ENCODE measurements at places on chromosomes 2 and 18.

GRCh38 chr18:68764016-68764415 is 33.9 kb upstream of the CCDC102B start:
- DNase-seq = no peak

DNA sequence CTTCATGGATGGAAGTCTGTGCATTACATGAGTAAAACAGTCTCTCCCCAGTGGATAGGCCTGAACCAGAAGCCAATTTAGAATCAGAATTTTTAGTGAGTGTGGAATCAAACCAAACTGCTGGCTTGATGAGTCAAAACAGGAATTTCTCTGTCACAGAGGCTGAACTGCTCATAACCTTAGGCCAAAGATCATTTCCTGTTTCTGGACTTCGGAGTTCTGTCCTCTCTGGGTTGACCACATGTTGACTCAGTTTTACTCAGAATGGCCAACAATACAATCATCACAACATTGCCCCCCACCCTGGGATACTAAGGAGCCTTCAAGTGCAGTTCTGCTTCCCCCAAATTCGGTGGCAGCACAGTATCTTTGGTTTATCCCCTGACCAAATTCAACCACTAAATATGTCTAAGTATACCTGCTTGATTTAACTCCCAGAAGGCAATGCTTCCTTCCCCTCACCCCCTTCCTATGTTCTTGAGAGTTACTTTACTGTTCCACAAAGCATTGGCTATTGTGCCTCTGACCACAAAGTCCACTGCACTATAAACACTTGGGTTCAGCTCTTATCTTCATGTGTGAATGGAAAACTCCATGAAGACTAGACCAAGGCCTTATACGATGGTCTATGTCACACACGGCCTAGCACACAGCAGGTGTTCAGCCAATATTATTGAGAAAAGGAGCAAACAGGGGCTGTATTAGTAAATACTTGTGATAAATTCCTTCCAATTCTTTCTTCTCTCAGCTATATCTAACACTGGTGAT is 67.8 kb downstream of the NXPH2 start:
- no peak for DNase-seq

DNA sequence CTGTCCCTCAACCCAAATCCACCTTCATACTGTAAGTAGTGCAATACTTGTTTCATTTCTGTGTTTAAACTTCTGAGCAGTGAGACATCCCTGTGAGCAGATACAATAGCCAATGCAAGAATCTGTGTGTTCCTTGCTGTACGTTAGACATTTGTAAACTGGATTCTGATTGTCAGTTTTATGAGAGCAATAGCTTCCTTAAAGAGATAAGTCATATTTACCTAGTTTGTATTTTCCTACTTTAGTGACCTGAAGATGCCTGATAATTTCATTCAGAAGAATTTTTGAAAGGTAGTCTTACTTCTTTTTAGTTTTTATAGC is 90.7 kb downstream of the DPP4 start:
- no peak for DNase-seq

GRCh38 chr2:215430528-215431187 is 5.2 kb downstream of the FN1 start:
- no peak for DNase-seq

- DNase-seq = no peak
These were observed 3.9 kb downstream of the C2orf72 start for GRCh38 chr2:231041061-231041689.

- peak; percentile 32 for DNase-seq
These were observed 92.0 kb upstream of the BCL2L11 start for GRCh38 chr2:111028720-111029119.

DNA sequence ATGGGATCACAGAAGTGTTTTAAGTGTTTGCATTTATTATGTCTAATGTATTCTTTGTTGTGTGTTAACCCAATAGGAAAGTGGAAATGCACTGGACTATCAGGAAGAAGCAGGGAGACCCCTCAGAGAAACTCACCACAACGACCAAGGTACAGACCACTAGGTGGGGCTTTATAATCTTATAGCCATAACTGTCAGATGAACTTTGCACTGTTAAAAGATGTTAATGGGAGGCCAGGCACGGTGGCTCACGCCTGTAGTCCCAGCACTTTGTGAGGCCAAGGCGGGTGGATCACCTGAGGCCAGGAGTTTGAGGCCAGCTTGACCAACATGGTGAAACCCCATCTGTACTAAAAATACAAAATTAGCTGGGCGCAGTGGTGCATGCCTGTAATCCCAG is 73.2 kb downstream of the SUMO1 start:
- no peak for DNase-seq

DNA sequence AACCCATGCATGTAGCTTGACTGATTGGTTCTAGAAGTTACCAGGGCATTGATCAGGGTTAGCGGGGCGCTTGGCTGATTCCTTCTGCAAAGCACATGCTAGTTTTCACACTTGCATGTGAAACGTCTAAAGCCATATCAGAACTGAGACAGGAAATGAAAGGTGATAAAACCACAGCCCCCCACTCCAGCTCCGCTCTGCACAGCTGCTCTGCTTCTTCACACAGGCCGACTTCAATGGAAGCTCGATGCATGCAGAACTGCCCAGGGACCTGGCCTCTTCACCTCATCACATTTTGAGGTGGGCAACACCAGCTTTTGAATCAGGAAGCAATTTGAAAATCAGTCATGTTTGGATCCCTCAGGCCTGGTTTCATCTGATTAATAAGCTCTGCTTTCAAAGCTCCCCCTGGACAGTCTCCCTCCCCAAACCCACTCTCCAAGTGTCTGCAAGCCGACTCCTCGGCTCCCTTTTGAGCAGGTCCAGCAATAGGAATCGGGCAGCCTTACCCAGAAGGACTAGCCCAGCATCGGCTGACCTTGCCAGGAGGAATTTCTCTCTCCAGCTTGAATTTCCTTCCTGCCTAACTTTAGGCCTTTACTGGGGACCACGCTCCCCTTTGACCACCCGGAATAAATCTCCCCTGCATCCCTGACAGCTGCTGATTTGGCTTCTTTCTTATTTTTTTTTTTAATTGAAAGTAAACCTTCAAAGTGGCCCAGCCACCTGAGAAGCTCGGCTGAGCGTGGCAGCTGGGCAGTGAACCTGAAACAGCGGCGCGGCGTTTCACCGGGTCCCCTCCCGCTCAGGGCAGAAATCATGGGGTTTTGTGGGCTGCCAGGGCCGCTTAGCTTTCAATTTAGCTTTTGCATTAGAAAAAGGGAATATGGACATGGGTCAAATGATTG is 31.7 kb downstream of the HRH4 start:
- DNase-seq = peak; percentile 5

DNA sequence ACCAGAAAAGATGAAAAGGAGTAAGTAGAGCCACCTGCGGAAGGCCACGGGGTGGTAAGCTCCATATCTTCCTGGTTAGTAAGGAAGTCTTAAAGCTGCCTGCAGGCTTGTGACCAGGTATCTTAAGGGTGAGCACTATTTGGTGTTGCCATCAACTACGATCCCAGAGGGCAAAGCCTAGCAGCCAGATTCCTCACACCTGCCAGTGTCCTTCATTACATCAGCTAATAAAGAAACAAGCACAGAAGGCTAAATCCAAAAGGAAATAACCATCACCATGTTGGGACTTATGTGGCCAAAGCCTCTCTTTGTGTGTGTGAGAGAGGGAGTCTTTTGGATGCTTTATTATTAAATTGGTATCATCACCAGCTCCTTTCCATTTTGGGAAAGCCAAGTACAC is 123.5 kb downstream of the ALK start:
- DNase-seq = no peak

- DNase-seq = no peak
These were observed 85.8 kb upstream of the NDUFV2 start for GRCh38 chr18:9016633-9017166.

GRCh38 chr2:105806996-105807395 is 62.3 kb downstream of the NCK2 start:
- DNase-seq = peak; percentile 65

- no peak for DNase-seq
These were observed 151.9 kb downstream of the ATP9B start for GRCh38 chr18:79221136-79221535.

- no peak for DNase-seq
These were observed 148.9 kb downstream of the ZEB2 start for GRCh38 chr2:144370937-144371584.

DNA sequence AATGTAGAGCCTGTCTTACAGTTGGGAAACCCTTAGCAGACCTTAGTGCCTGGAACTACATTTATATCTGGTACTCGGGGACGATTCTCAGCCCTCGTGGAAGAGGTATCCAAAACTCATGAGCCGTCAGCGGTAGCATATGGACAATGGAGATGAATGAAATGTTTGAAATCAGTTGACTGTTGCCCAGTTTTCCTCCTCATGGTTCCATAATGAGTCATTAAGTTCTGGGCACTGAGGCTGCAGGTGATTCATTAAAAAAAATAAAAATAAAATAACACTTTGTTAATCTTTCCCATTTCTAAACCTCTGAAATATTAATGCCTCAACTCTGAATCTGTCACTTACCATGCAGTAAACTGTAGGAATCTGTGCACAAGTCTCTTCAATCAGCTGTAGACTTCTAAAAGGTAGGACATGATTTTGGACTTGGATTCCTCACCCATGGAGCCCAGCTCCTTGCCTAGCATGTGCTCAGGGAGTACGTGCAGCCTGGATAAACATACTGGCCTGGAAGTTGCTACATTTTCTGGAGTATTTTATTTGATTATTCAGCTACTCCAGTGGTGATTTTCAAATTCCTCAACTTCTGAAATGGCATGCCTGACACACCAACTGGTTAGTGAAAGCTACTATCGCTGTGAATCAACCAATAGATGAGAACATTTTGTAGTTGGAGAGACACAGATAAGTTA is 979.2 kb downstream of the CNTNAP5 start:
- DNase-seq = no peak

- no peak for DNase-seq
These were observed 13.8 kb downstream of the PDIA6 start for GRCh38 chr2:10798783-10799182.

DNA sequence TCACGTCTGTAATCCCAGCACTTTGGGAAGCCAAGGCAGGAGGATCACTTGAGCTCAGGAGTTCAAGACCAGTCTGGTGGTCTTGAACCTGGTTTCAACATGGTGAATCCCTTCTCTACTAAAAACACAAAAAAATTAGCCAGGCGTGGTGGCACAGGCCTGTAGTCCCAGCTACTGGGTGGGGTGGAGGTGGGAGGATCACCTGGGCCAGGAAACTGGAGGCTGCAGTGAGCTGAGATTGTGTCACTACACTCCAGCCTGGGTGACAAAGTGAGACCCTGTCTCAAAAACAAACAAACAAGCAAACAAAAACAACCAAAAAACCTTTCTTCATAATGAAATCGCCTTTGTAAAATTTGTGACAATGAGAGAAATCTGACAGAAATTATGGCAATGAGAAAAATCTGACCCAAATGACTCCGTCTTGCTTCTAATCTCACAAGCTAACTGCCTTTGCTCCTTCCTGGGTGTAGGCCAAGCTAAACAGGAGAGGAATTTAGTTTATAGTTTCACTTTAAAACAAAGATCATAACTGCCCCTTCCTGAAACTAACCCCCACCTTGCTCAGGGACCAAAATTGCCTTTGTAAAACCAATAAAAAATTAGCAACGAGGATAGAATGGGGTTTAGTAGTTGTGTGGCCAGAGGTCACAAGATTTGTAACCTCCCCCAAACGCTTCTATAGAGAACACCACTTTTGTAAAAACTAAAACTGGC is 60.7 kb upstream of the KIF5C start:
- DNase-seq = no peak

DNA sequence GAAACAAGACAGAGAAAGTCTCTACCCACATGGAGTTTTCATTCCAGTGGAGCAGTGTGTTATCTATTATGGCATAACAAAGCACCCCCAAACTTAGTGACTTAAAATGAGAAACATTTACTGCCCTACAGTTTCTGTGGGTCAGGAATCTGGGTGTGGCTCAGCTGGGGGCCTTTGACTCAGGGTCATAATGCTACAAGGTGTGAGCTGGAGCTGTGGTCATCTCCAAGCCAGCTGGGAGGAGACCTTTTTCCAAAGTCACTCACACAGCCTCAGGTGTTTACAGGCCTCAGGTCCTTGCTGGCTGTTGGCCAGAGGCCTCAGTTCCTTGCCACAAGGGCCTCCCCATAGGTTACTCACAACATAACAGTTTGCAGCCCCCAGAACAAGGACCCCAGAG is 169.2 kb downstream of the ETAA1 start:
- no peak for DNase-seq

GRCh38 chr2:102473020-102473419 is at the start of gene SLC9A4:
TSS of gene SLC9A4 (plus strand) at chr2:102473226. CDS start at chr2:102473760, 534 bp downstream.
- DNase-seq = peak; percentile 72

DNA sequence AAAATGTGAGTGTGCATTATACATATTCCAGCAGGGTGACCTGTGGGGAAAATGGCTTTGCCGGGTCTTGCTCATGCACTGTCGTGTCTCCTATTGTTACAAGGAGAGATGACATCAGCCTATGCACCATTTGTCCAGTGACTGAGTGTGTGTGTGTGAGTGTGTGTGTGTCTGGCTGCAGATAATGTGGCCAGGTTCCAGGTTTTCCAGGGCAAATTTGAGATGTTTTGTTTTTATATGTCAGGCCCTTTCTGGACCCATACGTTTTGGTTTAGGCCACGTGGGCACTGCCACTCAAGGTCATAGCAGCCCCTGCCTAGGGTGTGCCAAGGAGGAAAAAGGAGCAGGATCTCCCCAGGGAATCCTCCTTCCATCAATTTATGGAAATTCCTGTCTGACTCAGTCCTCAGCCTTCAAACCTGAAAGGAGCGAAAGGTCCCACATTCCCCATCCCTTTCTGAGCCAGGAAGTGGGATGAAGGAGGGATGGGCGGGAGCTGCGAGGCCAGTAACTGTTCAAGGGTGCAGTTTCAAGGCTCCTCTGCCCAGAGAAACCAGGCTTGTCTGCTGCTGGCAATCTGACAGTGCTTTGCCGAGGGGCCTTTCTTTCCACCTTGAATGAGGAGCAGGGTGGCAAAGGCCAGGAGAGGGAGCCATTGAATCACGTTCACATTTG is 93.0 kb upstream of the SMAD2 start:
- DNase-seq = peak; percentile 19

DNA sequence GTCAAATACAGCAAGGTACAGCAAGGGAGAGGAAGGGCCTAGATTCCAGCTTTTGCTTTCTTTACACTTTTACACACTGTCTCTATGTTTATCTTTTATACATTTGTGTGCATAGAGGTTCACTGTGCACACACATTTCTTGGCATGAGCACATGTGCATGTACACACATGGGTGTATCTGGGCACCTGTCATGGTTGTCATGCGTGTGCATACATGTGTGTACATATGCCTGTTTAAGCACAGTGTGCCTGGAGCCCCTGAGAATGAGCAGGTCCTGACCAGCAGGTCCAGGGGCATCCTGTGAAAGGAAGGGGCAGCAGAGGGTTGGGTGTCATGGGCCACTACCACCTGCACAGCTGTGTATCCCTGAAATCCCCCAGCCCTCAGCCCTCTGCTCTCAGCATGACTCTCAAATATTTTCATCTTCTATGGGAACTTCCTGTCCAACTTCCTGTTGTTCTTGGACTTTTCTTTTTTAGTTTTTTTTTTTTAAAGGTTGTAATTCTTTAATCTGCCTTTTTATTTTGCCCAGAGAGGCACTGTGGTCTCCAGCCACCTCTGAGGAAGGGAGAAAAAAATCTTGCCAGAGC is 97.0 kb upstream of the EPAS1 start:
- DNase-seq = no peak

DNA sequence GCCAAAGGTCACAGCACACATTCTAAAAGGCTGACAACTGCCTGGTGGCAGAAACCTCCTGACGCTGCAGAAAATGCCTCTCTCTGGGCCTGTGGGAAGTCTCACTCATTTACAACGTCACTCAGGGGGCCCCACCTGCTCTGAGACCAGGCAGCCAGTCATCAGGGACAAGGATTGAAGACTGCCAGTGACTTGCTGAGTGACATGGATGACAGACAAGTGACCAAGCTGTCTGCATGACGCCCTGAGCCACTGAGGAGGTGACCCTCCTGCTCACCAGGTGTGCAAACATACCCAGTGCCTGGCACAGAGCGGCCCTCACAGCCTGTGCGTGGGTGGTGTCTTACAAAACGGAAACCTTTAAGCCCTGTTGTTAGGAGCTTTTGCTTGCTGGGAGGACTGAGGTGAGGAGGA is 392.4 kb downstream of the TNS1 start:
- DNase-seq = peak; percentile 74
